ENCODE measurements at places on chromosomes 6 and 20.

DNA sequence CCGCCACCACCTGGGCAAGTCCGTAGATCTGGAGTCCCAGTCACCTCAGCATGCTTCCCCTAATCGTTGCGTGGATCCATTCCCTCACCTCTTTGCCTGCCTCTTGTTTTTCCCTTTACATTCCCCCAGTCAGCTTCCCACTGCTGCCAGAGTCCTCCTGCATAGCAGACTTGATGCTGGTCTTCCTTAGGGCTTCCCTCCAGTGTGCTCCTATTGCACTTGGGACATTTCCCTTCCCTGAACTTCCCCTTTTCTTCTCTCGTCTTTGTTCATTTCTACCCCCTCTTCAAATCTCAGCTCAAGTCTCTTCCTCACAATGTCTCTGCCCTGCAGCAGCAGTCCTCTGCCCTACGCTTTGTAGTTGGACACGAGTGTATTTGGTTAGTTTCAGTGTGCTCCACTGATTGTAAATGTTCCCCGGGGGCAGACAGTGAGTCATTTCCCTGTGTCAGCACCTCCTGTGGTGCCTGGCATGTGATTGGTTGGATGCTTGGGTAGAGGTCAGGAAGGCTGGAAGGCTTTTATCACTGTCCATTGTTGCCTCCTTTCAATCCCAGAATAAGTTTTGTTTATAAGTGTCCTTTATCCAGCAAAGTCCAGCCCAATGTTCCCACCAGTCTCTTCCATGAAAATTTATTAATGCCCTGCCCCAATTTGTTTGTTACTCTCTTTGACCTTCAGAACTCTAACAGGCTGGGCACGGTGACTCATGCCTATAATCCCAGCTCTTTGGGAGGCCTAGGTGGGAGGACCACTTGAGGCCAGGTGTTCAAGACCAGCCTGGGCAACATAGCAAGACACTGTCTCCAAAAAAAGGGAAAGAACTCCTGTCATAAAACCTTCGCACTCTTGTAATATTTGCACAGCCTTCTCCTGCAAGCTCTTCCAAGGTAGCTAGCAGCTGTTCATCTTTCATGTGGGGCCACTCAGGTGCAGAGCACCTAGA is 38.3 kb downstream of the FAM120B start:
- DNase-seq: peak; percentile 85

DNA sequence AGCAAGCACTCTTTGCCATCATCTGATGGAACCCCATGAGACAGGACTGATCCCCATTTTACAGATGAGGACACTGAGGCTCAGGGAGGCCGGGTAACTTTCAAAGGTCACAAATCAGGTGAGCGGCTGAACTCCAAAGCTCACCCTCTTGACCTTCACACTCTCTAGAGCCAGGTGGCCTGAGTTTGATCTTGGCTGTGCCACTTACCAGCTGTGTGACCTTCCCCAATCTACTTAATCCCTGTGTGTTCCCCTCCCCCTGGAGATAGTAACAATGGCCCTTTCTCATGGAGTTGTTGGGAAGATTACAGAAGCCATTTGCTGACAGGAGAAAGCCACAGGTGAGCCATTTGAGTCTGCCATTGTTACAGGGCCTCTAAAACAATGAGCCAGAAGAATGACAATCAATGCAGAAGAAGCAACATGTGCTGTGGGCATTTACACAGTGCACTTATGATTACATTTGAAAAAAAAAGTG is 34.5 kb downstream of the BMP7 start:
- DNase-seq: no peak

DNA sequence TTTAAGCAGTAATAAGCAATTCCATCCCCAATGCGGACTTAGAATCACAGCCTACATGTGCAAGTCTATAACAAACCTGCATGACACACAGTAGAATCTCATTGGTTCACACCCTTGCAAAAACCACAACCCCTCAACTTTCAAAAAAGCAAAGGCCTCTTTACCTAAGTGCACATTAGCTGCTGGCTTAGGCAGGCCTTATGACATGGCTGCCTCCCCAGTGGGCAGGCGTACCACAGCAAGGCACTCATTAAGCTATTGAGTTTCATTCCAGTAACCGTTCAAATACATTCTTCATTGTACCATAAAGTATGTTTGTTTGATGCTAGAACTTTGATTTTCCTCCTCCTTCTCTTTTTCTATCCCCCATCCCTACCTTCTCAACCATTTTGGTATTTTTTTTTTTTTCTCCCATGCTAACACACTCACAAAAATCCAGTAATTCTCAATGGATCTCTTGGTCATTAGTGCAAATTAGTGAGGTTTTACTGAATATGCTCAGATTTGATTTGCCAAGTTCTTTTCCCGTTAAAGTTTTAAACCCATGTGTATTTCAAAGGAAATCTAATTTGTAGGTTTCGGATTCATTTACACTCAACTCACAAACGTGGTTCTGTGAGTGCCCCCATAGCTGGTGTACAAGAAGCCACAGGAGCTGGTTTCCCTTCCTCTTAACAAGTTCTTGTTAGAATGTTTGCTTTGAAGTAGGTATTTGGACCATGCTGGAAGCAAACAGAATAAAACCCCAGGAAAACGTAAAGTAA is 460.4 kb upstream of the RUNX2 start:
- no peak for DNase-seq

- DNase-seq: peak; percentile 79
These were observed 28.5 kb upstream of the CITED2 start for GRCh38 chr6:139402876-139403386.

DNA sequence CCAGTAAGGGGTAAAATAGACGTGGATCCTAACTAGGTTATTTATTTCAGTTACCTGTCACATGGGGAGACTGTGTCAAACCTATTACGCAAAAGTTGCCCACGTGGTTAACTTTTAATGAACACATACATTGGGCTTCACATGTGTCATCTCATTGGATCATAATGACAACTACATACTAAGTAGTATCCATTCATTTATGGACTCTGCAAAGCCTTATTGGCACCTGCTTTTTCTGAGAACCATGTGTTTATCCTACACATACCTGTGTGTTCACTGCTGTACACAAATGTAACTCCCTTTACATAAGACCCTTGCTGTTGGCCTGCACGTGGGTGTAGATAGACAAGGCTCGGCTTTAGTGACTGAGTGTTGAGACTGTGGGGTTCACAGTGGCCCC is 5.1 kb downstream of the BPIFA1 start:
- DNase-seq: no peak

- no peak for DNase-seq
These were observed 101.9 kb upstream of the NAA20 start for GRCh38 chr20:19915111-19915798.

- no peak for DNase-seq
These were observed 105.5 kb downstream of the NRSN1 start for GRCh38 chr6:24231438-24231977.

DNA sequence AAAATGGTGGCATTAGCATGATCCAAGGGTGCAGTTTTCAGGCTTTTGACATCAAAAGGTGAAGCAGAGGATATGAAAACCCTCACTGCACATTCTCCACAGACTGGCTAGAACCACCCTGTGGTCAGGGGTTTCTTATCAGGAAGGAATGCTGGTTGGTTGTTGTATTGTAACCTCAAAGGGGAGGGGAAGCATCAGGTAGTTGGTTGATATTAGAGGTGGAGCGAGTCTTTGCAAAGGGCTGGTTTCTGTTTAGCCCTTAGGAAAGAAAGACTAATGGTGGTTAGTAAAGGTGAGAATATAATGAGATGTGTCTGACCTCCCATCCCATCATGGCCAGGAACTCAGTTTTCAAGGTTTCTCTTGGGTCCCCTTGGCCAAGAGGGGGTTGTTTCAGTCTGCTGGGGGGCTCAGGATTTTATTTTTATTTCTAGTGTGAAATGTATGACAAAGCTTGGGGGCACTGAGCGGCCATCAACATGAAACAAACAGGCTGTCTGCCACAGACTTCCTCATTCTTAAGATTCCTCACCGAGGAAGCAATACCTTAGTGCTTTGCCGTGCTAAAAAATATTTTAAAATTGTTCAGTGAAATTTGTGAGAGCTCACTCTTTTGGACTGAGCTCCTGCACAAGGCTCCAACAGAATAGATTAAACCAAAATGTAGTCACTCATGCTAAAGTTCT is 47.5 kb upstream of the PROKR2 start:
- no peak for DNase-seq

DNA sequence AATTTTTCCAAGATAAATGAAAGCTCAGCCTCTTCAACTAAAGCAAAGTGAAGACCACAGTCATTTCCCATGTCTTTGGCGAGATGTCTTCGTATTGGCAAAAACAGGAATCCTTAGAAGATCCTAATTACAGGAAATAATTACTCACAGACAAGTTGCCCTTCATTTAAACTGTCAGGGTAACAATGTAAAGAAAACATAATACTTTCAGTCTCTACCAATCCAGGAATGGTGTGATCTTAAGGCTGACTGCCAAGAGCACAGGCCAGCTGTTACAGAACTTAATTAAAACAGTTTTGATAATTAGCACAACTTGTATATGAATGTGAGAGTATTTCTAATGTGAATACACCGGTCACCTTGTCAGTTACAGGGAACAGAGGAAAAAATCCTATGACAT is 292.2 kb downstream of the PACRG start:
- no peak for DNase-seq

GRCh38 chr6:139743664-139744437 is 369.4 kb upstream of the CITED2 start:
- peak; percentile 63 for DNase-seq

GRCh38 chr6:5044866-5045265 is 40.3 kb upstream of the PPP1R3G start:
- no peak for DNase-seq

DNA sequence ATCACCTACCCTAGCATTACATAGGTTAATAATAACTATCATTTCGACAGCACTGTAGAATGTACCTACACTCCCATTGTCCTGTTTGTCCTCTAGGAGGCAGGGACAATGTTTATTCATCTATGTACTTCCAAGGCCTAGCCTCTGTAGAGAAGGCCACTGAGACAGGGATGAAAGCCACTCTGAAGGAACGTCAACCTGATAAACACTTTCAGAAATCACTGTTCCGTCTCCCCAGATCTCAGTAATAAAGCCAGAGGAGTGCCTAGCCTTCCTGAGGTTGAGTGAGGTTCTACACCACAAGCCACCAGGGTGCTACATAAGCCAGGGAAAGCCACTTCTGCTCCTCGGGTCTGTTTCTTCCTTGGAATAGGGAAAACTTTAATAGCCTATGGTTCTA is 44.8 kb downstream of the POPDC3 start:
- peak; percentile 19 for DNase-seq

DNA sequence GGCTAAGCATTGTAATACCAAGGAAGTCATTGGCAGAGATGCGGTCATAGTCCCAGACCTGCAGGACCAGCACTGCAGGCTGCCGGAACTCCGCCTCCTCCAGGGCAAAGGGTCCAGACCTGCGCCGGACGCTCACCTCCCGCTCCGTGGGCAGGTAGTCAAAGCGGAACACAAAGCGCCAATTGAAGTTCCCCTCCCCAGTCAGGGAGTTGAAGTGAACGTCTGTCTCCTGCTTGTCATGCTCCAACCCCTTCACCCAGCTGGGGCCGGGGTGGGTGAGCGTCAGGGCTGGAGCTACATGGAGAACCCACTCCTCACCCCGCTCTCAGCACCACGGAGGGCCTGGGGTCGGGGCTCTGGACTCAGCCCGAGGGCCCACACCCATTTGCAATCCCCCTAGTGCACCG is 18.2 kb downstream of the ERGIC3 start:
- no peak for DNase-seq

DNA sequence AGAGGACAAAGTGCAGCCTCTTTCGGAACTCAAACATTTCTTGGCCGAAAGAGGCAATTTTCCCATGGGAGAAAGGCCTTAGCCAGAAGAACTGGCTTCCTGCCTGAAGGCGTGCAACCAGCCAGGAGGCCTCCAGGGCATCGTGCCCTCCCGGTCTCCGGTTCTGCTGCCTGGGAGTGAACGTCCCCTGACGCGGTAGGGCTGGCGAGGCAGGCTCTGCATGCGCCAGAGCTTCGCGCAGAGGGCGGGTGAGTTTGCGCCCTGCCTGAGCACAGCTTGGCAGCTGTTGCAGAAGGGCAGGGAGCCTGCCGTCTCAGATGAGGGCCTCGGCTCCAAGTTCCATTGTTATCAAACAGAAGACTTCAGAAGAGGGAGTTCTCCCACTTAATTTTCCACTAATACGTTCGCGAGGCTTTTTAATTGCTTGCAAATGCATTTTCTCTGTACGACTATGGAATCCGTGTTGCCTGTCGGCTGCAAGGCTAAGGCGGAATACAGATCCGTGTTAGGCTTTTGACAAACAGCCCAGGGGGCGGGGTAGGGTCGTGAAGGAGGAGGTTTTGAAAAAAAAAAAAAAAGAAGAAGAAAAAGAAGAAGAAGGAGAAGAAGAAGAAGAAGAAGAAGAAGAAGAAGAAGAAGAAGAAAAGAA is 5.5 kb upstream of the TFAP2D start:
- no peak for DNase-seq

DNA sequence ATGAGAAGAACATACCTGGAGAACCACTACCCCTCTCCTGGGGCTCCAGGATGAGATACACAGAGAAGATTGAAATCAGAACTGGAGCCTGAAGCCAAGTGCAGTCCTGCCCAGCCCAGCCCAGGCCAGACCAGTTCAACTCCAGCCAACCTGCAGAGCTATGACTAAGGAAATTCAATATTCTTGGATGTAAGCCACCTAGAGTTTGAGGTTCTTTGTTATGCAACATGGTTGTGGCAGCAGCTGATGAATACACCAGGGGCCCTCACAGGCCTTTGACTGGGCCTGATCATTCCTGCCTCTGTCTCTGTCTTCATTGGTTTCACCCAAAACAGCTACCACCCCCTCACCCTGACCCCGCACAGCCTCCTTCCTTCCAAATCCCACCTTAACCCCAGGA is 167.8 kb downstream of the LRFN2 start:
- no peak for DNase-seq

DNA sequence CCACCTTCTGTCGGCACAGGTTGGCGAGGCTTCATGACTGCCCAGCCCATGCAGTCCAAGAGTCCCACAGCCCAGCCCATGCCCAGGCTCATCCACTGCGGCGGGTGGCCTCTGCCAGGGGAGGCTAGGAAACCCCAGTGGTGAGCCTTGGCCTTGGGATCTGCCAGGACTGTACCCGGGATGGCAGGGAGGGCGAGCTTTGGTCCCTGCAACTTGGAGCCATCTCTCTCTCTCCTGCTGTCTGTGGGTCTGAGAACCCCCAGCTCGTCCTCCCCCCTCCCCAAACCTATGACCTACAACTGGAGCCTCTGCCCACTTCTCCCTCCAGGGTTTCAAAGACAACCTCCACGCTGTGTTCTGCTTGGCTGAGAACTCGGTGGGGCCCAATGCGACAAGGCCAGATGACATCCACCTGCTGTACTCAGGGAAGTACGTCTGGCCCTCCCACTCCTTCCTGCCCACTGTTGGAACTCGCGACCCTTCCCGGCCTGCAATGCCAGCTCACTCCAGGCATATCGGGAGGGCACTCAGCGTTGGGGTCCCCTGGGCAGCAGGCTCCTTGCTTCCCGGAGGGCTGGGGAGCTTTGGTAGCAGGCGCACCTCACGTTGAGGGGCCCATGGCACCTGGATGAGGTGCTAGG is 19.7 kb downstream of the NPEPL1 start:
- DNase-seq: no peak

DNA sequence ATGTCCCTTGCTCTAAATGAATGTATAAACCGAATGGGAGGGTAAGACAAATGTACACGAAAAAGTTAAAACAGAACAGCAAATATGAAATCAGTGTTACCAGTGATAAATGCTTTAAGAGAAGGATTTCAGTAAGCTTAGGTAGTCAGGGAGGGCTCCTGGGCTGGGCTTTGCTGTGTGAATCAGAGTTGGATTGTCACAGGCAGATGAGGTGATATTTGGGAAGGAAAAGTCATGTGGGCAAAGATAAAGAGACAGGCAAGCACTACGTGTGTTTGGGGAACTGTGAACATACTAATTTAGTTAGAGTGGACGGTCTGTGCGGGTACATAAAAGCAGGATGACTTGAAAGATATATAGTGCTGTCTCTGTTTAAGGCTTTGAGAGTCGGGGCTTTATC is 114.8 kb downstream of the CRYBG1 start:
- no peak for DNase-seq

All from kidney capillary endothelial cell (primary cell).